ENCODE measurements at places on chromosomes 16 and 17.

- no peak for DNase-seq
Observed at GRCh38 chr17:60354223-60354622, 37.7 kb downstream of the USP32 start.

GRCh38 chr17:78323826-78324390 lies 36.0 kb downstream of the SOCS3 start:
- DNase-seq = no peak

DNA sequence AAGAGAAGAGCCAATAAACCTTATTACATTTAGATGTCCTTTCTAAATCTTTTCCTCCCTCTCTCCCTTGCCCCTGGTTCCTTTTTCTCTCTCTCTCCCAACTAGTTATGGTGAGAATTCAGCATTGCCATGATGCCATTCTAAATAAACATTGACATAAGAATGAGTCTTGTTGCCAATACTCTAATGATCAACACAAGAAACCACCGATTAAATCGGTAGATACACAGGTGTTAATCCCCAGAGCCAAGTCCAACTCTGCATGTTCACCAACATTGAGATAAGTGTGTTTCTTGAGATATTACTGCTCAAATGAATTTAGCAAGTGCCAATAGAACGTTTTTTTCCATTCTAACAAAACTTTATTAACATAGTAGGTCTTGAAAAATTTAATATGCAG lies 412.1 kb downstream of the KCNJ2 start:
- DNase-seq = no peak

GRCh38 chr17:17762744-17763105 lies 74.1 kb downstream of the SREBF1 start:
- no peak for DNase-seq

DNA sequence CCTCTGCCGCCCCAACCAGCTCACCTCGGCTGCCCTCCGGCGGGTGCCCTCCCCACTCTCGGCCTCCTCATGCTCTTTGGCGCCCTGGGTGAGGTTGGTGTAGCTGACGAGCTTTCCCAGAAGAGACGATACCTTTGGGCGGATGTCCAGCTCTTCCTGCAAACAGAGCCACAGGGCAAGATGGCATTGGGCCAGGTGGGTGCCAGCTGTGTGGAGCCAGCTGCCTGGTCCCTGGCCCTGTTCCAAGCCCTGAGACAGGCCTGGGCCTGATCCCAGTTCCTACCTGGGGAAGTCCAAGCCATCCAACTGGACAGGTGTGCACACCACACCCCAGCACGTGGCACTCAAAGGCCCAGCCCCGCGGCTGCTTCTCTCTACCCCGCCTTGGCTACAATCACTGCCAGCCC lies 6.9 kb downstream of the SLC12A4 start:
- no peak for DNase-seq

DNA sequence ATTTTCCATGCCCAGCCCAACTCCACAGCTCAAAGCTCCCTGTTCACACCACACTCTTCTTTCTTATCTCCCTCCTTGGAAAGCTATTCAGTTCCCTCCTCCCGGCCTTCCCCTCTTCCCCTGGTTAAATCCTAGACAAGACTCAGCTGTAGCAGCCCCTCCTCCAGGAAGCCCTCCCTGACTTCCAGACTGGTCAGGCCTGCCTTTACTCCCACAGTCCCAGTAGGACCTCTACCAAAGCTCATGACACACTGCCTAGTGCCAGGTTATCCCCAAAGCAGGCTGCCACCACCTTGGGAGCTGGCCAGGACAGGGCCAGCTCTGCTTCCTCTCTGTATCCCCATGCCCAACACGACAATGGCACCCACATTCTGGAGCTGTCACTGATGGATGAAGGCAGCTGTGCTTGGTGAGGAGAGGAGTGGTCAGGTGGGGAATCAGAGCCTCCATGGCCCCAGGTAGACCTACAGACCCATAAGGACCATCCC lies 50.0 kb downstream of the BEAN1 start:
- DNase-seq = no peak

DNA sequence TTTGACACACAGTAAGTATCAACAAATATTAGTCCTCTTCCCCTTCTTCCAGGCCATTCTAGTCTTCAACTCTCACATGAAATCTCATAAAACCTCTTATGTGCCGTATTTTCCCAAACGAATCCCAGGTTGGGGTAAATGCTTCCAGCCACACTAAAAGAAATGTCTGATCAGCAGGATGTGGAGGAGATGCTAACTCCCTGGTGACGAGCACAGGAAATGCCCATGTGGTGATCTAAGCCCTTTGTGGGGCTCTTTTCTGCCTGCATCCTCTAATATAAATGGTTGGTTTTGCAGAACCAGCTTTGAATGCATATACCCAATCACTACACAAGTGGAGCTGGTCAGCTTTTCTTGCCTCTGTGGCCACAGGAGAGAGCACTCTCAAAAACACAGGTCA lies 498.2 kb upstream of the ERCC4 start:
- no peak for DNase-seq

- DNase-seq = no peak
Observed at GRCh38 chr17:16342979-16343378, 10.3 kb downstream of the CENPV start.

- DNase-seq = peak; percentile 26
Observed at GRCh38 chr16:55324285-55325079, 479 bp downstream of the IRX6 start.

DNA sequence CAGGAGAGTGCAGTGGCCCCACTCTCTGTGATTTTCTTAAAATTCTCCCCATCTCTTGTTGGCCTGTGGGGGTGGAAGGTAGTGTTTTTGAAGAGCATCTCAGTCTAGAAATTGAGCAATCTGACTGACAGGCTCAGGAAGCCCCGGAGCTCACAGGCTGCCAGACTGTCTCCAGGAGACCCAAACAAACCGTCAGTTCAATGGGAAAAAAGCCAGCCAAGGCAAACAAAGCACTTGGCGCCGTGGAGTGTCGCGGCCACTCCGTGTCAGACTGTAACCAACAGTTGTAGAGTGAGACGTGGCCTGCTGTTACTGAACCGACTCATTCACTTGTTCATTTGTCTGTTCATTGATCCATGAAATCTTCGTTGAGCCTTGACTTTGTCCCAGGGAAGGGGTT lies 33.7 kb downstream of the RGS9 start:
- DNase-seq = no peak

GRCh38 chr17:61504697-61505096 lies 52.5 kb downstream of the TBX4 start:
- no peak for DNase-seq

DNA sequence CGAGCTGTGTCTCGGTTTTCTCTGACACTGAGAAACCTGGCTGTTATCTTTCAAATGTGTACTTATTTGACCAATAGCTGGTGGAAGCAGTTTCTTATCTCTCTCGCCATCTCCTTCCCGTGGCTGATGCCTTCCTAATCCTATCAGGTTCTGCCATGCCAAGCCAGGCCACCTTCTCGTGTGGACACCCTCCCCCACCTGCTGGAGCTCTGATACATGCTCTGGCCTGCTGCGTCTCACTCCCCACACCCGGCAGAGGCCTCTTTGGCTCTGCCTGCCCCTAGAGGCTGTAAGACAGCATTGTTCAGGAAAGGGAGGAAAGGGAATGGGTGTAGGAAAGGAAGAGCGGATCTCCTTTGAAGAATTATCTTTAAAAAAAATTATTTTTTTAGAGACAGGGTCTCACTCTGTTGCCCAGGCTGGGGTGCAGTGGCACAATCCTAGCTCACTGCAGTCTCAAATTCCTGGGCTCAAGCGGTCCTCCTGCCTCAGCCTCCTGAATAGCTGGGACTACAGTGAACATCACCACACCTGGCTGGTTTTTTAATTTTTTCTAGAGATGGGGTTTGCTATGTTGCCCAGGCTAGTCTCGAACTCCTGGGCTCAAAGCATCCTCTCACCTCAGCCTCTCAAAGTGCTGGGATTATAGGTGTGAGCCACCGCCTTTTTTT lies 7.5 kb upstream of the ARMC5 start:
- DNase-seq = peak; percentile 73

- no peak for DNase-seq
Observed at GRCh38 chr16:50980666-50981065, 170.4 kb downstream of the SALL1 start.

GRCh38 chr17:77704048-77704815 lies 254.3 kb upstream of the TNRC6C start:
- DNase-seq = no peak

Data from HAP-1 (cell line).